ENCODE measurements at places on chromosomes 7 and 10.

DNA sequence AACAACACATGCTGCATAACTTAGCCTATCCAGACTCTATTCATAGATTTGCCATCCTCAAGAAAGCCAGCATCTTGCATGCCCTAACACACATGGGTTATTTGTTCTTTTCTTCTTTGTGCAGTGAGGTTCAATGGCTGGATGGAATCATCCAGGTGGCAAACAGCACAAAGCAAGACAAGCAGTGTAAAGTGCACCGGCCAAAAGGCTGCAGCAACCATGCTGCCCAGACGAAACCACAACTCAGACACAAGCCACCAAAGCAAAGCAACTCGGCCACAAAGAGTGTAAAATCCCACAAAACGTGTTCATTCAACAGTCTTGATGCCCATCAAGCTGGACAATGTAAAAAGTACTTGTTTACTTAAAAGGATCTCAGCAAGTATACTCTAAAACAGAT is 76.9 kb downstream of the PIP4K2A start:
- DNase-seq: no peak

DNA sequence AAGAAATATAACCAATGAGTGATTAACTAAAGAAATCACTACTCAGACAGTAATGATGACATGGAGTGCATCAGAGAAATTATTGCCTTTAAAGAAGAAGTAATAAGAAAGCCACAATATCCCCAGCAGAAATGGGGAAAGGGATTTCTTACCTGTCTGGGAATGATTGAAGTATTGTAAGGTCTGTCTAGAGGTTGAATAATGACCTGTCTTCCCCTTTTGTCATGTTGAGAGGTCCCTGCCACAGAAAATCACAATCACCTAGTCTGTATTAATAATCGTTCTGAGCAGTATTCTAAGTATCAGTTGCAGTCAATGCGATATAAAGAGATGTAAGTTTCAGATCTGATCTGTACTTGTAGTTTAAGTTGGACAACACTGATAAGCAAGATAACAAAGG is 349.1 kb upstream of the TPK1 start:
- DNase-seq: no peak

GRCh38 chr10:132978542-132978941 is 36.2 kb upstream of the CFAP46 start:
- DNase-seq: no peak

DNA sequence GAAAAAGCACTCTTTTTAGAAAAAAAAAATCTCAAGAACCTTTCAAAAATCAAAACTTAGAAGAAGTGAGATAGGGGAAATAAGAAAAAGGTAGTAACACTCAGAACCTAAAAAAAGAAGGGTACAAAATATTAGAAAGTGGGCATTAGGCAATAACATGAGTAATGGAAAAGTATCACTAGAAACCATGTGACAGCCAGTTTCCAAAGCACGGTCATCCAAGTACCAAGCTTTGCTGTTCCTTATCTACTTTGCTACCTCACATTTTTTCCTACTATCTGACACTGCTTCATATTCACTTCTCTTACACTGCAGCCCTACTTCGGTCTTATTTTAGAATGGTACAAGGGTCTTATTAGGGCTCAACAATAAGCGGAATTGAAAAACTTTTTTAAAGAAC is 30.3 kb downstream of the IMMP2L start:
- DNase-seq: no peak

GRCh38 chr7:102044984-102045673 is 227.7 kb downstream of the CUX1 start:
- no peak for DNase-seq

Data from progenitor cell of endocrine pancreas (in vitro differentiated cells).